ENCODE measurements at places on chromosomes 1 and 21.

DNA sequence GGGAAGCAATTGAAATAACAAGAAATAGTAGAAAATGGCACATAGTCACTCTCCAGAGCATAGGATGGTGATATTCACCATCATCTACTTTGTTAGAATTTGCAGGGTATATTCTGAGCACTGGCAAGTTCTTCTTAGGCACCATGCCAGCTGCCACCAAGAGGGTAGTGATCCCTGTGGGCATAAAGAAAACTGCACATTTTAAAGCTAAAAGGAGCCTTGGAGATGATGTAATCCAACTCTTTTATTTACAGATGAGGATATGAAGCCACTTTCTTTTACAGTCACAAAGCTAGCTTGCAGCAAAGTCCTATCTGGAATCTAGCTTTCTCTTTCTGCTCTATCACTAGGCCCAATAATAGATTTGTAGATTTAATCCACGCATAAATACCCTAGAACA, 69.0 kb downstream of the PTGER3 start:
- DNase-seq: no peak

- no peak for DNase-seq
These were observed 60.7 kb upstream of the MROH9 start for GRCh38 chr1:170874671-170875070.

GRCh38 chr21:36910581-36911307, 55.7 kb downstream of the HLCS start:
- DNase-seq: no peak

DNA sequence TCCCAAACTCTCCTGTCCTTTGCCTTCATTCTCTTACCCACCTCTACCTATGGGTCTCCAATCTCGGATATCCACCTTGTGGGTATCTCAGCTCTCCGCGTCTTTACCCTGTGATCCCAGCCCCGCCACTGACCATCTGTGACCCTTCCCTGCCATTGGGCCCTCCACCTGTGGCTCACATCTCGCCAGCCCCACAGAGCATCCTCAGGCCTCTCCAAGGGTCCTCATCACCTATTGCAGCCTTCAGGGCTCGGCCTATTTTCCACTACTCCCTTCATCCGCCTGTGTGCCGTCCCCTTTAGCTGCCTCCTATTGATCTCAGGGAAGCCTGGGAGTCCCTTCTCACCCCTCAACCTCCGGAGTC, 11.1 kb downstream of the BCAN start:
- no peak for DNase-seq

- DNase-seq: no peak
These were observed 92.7 kb downstream of the MAB21L3 start for GRCh38 chr1:116203920-116204319.

DNA sequence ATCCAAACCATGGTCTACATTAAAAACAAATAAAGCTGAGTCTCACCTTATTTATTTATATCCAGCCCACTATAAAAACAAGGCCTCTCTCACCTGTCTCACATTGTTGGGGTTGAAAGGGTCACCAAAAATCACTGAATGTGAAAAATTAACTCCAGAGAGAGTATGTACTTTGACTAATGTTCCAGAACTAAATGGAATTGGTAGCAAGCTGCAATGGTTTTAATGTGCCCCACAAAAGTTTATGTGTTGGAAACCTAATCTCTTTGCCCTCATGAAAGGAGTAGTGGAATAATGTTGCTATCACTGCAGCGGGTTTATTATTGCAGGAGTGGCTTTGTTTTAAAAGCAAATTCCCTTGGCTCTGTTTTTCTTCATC, 230.3 kb downstream of the LTN1 start:
- DNase-seq: no peak

GRCh38 chr1:41350055-41350378, 11.2 kb upstream of the FOXO6 start:
- no peak for DNase-seq

DNA sequence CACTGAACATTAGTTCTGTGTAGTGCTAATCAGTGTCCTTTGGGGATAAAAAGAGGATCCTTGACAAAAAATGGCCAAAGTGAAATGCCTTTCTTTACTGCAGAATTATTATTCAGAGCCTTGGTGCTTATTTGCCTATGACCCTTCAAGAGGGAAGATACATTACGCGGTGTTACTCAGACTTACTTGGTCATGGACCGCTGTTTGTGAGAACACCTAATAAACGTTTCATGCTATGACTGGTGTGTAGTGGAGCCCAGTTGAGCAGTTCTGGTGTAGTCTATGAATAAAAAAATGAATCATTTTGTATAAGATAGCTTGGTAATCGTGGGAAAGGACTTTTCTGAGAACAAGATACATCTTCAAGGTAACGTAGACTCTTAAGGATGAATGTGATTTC, 8.3 kb downstream of the NFYC start:
- DNase-seq: no peak

- DNase-seq: no peak
These were observed 76.9 kb downstream of the MRPL37 start for GRCh38 chr1:54276617-54277450.

DNA sequence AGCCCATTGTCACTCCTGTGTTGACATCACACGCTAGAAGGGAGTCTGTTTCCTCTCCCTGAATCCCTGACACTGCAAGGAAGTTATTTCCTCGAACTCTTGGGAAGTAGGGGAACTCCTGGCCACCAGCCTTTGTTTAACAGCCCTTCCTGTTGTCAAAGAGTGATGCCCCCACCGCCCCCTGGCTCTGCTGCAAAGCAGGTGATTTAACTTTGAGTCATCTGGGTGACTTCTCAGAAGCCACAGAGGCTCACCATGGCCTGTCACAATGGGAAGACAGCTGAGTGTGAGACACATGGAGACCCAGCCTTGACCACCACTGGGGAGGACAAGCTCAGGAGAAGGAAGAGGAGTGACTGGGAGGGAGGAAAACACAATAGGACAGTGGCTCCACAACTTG, 182.8 kb downstream of the PSMG1 start:
- DNase-seq: no peak

DNA sequence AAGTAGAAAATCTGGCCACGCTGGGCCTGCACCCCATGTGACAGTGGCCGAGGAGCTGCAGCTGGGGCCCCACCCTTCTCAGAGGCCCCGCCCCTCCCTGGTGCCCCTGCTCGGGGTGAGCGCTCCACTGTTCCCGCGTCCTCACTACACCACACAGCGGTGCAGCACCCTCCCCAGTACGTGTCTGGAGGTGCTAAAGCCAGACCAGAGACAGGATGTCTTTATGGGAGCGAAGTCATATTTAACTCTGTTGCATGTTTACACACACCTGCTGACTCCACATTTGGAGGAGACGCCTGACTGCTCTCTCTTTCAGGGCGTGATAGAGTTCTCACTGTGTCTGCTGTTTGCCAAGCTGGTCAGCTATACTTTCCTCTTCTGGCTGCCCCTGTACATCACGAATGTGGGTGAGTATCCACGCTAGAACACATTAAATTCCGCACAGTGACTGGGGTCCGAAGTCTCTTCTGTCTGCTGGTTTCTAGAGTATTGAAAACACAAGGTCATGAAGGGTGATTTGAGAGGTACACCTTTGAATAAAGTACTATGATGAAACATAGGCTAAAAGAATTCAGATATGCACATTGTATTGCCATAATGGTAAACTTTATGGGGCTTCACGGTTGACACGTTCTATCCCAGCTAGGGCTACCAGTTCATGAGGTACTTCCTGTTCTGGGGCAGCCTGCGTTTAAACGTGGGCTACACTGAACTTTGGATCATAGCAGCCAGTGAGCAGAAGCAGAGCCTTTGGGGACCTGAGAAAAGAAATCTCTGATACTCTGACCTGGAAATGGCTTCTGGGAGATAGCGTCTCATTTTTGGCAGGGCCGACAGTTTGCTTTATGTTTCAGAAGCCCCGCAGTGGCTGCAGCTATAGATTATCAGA, 48.4 kb downstream of the SLC37A1 start:
- DNase-seq: no peak

DNA sequence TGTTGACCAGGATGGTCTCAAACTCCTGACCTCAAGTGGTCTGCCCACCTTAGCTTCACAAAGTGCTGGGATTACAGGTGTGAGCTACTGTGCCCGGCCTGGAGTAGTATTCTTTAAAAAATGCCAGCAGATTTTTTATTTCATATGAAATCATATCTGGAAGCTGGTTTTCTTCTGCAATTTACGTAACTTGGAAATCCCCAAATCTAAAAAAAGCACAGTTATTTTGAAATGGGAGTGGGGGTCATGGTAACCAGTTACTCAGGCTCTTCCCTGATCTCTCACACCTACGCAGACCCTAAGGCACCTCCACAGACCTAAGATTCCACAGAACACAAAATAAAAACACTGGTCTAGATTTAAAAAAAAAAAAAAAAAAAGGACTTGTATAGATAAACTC, 219.8 kb downstream of the DAB1 start:
- no peak for DNase-seq

GRCh38 chr1:65189576-65190115, 41.6 kb downstream of the AK4 start:
- DNase-seq: no peak

DNA sequence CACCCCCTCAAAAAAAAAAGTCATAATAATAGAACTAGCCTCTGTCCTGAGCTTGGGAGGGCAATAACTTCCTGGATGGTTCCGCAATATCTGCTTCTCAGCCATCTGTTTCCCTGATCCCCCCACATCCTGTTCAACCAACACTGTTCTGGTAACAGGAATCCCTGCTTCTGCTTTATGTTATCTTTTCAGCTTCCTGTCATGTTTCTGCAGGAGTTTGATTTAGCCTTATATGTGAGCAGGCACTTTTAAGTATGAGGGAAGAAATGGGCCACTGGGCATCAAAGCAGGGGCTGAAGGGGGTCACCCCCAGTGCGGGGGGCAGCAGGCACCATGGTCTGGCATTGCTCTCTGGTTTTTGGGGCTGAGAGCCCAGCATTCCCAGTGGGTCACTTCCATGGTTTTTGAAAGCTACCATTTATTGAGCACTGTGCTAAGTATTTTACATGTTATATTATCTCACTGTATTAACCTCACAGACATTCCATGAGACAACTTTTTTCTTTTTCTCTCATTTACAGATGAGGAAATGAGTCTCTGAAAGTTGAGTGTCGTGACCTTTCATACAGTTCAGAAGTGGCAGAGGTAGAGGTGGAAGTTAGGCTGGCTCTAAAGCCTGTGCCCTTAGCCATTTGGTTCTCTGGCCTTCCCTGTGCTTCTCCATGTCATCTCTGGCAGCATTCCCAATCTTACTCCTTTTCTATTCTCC, 61.9 kb downstream of the DNTTIP2 start:
- DNase-seq: no peak

DNA sequence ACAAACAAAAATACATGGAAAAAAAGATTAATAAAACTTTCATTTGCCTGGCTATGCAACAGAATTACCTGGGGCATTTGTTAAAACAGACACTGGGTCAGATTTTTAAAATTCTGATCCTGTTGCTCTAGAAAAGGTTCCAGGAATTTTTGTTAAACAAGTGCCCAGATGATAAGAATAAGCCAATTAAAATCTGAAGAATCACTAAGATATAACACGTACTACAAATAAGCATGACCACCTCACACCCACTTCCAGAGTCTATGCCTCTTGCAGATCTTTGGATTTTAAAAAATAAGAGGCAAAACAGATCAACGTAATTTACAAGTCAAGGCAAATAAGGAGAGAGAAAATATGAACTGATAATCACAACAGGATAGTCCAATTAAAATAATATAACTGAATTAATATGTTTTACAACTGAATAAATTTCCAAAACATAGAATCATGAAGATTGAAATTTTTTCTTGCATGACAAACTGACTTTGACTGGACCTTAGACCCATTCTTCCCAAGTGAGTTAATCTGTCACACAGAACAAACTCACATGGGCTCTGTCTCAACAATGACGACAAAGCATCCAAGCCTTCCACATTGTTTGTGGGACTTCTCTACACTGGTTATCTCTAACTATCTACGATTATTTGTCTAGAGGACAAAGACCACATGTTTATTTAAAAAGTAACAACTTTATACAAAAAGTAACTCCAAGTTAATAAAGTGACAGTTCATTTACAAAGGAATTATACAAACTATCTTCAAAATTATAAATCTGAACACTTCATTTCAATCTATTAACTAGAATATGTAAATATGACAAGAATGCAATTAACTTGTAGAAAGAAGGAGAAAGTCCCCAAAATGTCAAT, 56.9 kb downstream of the COP1 start:
- no peak for DNase-seq

- no peak for DNase-seq
These were observed 414.6 kb downstream of the LRRIQ3 start for GRCh38 chr1:73783352-73783751.

DNA sequence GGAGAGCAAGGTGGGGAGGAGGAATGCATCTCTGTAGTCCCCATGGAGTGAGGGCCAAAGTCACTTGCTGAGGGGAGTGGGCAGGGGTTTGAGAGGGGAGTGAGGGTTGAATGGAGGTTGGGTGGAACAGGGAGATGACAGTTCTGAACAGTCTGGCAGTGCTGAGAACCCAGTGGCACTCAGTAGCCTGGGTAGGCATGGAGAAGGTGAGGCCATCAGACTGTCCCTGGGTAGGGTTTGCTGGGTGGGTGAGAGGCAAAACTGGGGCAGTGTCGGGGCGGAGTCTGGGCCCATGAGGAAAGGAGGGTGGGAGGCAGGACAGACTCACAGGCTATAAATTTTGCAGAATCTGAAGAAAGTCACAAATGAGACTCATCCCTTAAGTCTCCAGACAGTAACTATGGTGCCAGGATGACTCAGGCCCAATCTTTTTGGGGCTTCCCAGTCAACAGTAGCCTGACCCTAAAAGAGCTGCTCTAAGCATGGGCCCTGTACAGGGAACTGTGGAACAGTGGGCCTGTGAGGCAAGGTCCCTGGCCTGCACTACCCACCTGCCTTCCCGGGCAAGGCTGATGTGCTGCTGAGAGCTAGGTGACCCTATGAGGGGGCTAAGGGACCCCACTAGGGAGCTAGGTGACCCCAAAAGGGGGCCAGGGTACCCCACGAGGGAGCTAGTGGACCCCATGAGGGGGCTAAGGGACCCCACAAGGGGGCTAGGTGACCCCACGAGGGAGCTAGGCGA, 51.0 kb upstream of the DMRTB1 start:
- DNase-seq: no peak

DNA sequence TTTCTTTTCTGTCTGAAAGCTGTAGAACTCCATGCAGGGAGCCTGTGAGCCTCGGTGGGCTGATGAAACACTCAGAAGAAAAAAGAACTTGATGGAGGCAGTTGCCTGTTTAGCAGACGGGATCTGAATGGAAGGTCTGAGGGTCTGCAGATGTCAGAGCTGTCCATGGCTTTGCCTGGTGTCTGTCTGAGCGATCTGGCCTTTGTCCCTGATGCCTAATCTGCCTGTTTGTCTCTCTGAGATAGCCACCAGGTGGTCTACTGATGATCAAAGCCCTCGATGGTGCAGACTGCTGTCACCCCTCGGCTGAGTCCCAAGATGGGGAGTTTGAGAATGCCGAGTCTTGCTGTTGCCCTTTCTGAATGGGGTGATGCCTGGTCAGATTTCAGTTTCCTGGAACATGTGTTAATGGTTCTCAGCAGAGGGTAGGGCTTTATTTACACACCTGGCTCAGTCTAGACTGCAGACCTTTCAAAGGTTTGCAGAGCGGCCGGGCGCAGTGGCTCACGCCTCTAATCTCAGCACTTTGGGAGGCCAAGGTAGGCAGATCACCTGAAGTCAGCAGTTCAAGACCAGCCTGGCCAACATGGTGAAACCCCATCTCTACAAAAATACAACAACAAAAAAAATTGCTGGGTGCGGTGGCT, 90.4 kb downstream of the KIF26B start:
- no peak for DNase-seq

- DNase-seq: no peak
These were observed 67.1 kb downstream of the SSBP3 start for GRCh38 chr1:54339126-54339525.
